ENCODE measurements at places on chromosomes 3 and 15. TPM values are rescaled to one million over a fixed set of nuclear protein-coding genes. Genes with fewer than 3 reads are reported as not detected.
A peak's percentile ranks its signal among the peaks of the same experiment; 100 is the strongest.

DNA sequence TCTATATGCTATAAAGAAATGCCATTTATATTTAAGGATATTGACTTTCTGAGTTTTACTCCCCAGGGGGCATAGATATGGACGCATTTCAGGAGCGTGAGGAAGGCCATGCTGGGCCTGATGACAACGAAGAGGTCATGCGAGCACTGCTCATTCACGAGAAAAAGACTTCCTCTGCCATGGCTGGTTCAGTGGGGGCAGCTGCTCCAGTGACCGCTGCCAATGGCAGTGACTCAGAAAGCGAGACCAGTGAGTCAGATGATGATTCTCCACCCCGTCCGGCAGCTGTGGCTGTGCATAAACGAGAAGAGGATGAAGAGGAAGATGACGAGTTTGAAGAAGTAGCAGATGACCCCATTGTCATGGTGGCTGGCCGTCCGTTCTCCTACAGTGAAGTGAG lies 38.4 kb downstream of the GTF2E1 start:
- no peak for DNase-seq

DNA sequence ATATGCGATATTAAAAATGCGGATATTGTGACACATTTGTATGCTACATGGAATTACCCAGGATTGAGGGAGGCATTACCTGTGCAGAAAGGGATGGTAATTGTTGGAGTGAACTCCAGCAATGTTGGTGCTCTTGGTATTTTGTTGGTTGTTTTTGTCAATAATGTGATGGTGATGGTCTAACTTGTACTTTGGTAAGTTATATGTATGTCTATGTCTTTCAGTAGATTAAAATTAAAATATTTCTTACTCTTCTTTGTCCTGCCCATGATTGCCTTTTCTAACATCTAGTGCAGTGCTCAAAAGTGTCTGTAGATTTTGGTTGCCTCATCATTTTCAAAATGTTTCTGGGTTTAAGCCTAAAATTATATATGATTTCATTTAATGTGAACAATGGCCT lies 192.7 kb downstream of the ROBO2 start:
- no peak for DNase-seq

The CLDN1 gene
- 7.2 TPM for polyA plus RNA-seq

- no peak for DNase-seq
Observed at GRCh38 chr3:190205739-190206138, 85.0 kb upstream of the P3H2 start.

DNA sequence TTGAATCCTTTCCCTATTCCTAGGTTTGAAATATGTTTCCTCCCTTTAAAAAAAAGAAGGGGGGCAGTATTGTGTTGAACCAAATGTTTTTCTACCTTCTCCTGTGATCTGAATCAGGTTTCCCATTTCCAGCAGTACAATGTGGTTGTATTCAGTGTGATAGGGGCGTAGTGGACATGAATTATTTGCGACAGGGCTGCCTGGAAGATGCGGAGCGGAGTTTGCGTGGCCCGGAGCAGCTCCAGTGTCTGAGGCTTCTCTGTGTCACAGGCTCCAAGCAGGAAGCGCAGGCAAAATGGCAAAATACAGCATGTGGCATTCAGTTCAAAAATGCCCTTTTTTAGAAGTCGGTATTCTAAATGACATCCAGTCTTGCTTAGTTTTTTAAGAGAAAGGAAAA lies 154.4 kb downstream of the PGPEP1L start:
- DNase-seq: peak; percentile 94

DNA sequence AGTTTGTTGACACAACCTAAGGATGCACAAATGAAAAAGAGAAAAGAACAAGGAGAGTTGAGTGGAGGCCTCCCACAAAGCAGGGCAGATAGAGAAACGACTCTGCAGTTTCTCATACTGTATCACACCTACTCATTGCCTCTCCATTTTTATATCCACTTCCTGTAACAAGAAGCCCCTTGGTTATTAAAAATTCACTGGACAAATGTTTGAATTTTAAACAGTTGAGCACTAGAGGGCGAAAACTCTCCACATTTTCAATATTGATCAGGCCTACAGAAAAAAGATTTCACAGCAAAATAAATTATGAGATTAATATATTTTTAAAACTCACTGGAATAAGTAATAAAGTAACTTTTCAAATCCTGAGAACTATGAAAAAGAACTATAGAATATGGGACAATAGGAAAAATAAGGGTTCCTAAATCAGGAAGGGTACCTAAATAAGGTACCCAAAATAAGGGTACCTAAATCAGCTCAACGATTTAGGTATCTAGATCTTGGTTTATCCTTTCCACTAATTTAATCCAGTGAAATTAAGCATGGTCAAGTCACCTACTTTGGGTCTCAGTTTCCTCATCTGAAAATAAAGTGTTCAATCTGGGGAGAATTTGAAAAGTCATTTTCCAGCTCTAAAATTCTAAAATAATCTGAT lies 47.0 kb upstream of the PPIB start:
- peak; percentile 36 for DNase-seq

The NDN gene
- polyA plus RNA-seq: 205 TPM

DNA sequence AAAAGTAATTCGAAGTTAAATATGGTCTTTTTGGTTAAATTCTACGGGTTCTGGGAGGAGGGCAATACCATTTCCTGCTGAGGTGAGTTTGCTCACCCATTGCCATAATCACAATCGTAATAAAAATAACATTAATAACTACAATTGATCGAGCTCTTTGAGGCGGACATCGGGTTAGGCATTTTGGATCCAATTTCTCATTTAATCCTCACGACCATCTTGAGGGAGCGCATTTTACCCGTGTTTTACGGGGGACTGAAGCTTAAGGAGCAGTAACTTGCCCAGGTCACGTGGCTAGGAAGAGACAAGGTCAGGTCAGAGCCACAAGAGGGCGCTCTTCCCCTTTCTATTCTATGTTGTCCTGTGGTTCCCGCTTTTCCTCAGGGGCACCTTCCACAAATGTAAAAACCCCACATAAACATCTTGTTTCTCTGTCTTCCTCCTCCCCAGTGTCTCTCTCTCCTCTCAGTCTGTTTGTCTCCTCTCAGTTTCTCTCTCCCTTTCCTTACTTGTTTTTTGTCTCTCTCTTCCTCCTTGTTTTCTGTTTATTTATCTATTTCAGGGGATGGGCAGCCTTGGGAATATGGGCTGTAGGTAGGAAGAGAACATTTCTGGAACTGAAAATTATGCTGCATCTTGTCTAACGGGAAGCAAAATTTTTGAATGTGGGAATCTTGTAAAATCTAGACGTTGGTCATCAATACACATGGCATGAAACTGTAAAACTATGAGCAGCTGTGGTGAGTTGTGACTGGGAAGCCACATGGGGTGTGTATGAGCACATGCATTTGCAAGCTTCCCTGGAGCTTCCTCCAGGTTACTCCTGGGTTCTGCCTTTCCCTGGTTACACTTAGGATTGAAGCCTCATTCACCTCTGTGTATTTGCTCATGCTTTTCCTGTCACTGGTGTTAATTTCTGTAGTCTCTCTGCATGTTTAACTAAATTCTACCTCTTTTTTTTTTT lies 71.0 kb downstream of the SQOR start:
- DNase-seq: peak; percentile 91

The PRICKLE2 gene
- polyA plus RNA-seq: not detected

- no peak for DNase-seq
Observed at GRCh38 chr15:51075364-51075763, 19.3 kb downstream of the TNFAIP8L3 start.

- DNase-seq: no peak
Observed at GRCh38 chr3:16940769-16941700, 56.3 kb downstream of the PLCL2 start.

- no peak for DNase-seq
Observed at GRCh38 chr3:138331143-138331894, 1.7 kb upstream of the NME9 start.

The ATG3 gene
- polyA plus RNA-seq: 34.6 TPM

GRCh38 chr3:19898721-19899120 lies 35.3 kb downstream of the EFHB start:
- DNase-seq: no peak

- DNase-seq: no peak
Observed at GRCh38 chr3:51295625-51296024, 89.5 kb upstream of the MANF start.

DNA sequence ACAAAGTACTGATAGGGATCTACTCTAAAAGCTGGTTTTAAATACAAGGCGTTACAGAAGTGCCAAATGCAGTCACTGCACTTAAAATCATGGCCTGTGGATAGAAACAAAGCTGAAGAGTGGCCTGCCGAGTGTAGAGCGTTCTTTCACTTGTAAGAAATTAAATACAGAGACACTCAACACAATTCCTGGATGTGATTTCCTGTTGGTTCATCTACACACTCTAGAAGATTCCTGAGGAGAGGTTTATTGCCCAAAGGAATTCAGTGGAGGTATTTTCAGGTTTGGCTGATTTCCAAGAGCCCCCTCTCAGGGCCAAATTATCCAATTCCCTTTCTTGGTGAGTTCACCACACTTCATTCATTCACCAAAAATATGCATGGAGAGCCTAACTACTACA lies 200.3 kb upstream of the IL12A start:
- DNase-seq: no peak

DNA sequence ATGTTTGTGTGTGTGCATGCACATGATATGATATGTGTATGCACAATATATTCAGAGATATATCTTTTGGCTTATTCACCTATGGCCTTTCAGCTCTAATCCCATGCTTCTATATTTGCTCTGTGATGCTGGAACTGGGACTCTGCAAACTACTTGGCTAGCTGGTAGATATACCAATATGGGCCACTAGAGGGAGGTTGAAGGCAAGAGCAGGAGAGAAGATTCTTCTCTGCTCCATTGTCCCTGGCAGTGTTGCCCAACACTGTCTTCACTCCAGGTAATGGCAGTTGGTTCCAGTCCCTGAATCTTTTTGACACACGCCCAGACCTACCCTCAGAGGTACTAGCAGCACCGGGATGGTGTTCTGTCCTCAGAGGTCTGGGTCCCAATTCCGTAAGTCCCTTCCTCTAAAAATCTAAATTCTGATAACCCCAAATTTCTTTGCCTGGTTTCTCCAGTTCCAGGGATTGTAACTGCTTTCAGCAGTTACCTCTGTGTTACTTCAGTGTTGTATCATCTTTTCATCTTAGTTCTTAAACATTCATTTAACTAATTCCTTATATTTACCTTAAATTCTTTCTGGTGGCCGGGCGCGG lies 44.7 kb downstream of the GTPBP8 start:
- DNase-seq: peak; percentile 66

The GOLGA8N gene
- 14.6 TPM for polyA plus RNA-seq
